ENCODE measurements at places on chromosomes 3 and 15.

GRCh38 chr15:94036156-94036555 lies 195.2 kb upstream of the MCTP2 start:
- no peak for DNase-seq

- DNase-seq: no peak
These were observed 23.0 kb downstream of the HPS3 start for GRCh38 chr3:149152420-149152819.

DNA sequence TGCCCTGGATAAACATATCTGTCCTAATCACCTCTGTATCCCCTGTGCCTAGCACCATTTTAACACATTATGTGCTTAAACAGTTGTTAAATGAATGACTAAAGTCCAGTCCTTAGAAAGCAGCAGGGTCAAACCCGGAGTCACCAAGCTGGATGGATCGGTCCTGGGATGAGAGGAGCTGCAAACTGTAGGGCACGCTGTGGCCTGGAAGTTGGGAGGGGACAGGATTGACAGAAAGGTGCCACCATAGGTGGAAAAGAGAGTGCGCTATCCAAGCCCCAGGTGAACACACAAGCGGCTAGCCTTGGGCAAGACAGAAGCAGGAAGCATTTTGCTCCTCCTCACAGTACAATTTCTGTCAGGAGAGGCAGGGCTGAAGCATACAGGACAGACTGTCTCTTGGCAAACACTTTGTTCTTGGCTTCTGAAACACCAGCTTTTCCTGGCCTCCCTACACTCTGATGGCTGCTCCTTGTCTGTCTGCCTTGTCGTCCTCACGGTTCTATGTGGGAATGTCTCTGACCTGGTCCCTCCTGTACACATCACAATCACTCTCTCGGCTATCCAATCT lies 48.4 kb upstream of the KY start:
- DNase-seq: no peak

GRCh38 chr3:136330900-136331299 lies 80.8 kb downstream of the PCCB start:
- no peak for DNase-seq

DNA sequence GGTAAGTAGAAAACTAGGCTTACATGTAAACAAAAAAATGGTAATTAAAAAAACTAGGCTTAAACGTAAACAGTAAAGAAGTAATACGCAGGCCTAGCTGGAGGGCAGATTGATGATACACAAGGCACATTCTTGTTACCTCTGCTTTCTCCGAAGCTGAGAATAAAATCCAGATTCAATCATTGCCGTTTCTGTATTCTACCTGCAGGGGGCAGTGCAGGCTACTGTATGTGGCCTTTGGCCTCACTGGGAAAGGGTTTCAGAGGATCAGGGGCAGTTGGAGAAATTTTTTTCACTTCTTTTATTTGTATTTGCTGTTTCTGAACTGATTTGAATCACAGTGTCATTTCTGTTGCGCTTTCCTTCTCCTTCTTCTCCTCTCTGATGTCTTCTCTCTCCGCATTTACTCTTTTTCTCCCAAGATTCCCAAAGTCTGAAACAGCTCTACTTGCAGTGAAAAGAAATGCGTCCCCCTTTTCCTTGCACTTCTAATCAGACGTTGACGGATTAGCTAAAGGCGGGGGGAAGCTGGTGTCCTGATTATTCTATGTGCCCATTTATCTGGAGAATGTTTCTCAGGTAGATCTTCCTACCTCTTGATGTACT lies 67.1 kb upstream of the MCTP2 start:
- DNase-seq: peak; percentile 34

- DNase-seq: peak; percentile 30
These were observed 37.0 kb downstream of the TTC23 start for GRCh38 chr15:99212406-99212805.

- no peak for DNase-seq
These were observed 129.1 kb upstream of the ABHD17C start for GRCh38 chr15:80565988-80566387.

GRCh38 chr15:39588531-39589192 lies 7.8 kb downstream of the THBS1 start:
- no peak for DNase-seq

DNA sequence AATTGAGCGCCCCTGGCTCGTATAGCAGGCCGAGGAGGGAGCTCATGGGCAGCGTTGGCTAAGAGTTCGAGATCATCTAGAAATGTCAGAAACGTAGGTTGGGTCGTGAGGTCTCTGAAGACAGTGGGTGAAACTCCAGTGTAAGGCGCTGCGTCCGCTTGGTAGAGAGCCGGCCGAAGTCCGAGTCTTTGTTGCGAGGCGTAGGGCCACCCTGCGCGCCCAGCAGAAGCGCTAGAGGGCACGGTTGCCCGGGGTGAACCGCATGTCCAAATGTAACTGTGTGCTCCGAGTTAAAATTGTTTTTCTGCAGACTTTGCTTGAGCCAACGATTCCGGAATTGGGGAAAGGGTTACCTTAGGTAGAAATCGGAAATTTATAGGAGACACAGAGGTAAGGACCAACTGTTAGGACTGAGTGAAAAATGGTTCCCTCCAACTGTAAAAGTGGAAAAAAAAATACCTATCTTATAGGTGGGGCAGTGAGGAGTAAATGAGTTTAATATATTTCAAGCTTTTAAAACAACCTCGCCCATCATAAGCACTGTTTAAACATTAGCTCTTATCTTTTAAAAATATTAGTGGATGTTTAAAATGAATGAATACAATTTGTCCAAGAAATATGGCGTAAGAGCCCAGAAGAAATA lies 993 bp upstream of the SIAH2 start:
- DNase-seq: peak; percentile 76

GRCh38 chr3:53577506-53577905 lies 83.1 kb downstream of the CACNA1D start:
- DNase-seq: no peak

- no peak for DNase-seq
These were observed 75.1 kb downstream of the LINGO1 start for GRCh38 chr15:77557564-77557963.

- DNase-seq: no peak
These were observed 195.8 kb upstream of the GPR149 start for GRCh38 chr3:154625756-154626155.

- DNase-seq: no peak
These were observed 33.5 kb downstream of the UMPS start for GRCh38 chr3:124763644-124764358.

DNA sequence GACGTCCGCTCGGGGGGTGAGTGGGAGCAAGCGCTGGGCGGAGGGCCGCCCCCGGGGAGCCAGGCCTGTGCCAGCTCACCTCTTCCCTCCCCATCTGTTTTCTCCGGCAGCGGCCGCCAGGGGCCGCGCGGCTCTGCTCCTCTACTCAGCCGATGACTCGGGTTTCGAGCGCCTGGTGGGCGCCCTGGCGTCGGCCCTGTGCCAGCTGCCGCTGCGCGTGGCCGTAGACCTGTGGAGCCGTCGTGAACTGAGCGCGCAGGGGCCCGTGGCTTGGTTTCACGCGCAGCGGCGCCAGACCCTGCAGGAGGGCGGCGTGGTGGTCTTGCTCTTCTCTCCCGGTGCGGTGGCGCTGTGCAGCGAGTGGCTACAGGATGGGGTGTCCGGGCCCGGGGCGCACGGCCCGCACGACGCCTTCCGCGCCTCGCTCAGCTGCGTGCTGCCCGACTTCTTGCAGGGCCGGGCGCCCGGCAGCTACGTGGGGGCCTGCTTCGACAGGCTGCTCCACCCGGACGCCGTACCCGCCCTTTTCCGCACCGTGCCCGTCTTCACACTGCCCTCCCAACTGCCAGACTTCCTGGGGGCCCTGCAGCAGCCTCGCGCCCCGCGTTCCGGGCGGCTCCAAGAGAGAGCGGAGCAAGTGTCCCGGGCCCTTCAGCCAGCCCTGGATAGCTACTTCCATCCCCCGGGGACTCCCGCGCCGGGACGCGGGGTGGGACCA lies 632 bp upstream of the CRELD1 start:
- peak; percentile 90 for DNase-seq

- no peak for DNase-seq
These were observed 733.8 kb upstream of the ALCAM start for GRCh38 chr3:104632947-104633346.

GRCh38 chr3:108287146-108287545 lies 9.2 kb upstream of the HHLA2 start:
- DNase-seq: no peak

- no peak for DNase-seq
These were observed 32.9 kb downstream of the SLC4A7 start for GRCh38 chr3:27451251-27451650.

DNA sequence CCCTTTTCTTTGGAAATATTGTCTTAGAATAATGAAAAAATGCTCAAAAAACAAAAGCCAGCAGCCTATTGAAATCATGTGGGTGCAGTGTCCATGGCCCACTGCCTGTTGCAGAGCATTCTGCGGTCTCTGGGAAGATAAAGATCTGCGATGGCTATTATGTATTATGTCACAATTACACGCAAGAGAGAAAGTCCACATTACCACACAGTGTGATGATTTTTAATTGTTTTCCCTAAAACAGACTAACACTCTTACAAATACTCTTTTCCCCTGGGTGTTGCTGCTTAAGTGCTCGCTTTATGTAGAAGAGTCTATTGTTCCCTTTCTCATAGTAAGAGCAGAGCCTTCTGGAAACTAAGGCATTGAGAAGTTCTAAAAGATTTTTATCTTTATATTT lies 32.2 kb downstream of the SSR3 start:
- DNase-seq: no peak

- DNase-seq: no peak
These were observed 3.2 kb upstream of the RIOX2 start for GRCh38 chr3:97975466-97975865.

- no peak for DNase-seq
These were observed 234.6 kb upstream of the CBLB start for GRCh38 chr3:106103383-106103782.

- no peak for DNase-seq
These were observed 6.3 kb upstream of the RAMAC start for GRCh38 chr15:82979726-82980125.

- DNase-seq: no peak
These were observed 5.3 kb downstream of the RAF1 start for GRCh38 chr3:12658593-12659058.

DNA sequence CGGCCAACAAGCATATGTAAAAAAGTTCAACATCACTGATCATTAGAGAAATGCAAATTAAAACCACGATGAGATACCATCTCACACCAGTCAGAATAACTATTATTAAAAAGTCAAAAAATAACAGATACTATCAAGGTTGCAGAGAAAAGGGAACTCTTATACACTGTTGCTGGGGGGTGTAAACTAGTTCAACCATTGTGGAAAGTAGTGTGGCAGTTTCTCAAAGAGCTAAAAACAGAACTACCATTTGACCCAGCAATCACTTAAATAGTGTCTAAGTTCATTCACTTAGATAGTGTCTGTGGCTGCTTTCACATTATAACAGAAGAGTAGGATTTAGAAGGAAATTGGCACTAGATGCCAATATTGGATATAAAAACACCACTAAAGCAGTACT lies 49.7 kb downstream of the CGGBP1 start:
- no peak for DNase-seq

GRCh38 chr15:68418611-68419161 lies 13.3 kb downstream of the ITGA11 start:
- peak; percentile 60 for DNase-seq

DNA sequence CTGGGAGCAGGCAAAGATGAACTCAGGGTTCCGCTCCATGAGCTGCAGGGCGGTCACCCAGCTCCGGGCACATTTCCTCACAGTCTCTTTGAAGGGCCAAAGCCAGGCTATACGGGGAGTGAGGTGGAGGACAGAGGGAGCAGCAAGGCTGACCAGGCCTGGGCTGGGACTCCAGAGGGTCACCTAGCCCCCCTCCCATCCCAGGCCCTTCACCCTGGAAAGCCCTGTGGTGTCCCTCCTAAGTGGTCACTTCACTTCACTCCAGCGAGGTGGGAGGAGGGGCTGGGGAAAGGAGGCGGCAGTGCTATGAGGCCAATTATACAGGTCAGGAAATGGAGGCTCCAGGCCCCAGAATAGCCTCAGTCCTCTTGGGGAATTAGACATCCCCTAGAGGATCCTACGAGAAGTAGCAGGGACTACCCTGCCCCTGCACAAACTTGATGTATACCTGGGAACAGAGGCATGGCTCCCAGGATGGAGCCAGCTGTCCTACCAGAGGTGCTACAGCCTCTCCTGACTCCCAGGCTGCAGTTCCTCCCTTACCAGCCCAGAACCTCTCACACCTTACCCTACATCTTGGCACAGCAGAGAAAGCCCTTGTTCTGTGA lies 5.7 kb downstream of the MAN2C1 start:
- DNase-seq: no peak

- DNase-seq: no peak
These were observed 97.7 kb upstream of the ATP2B2 start for GRCh38 chr3:10602769-10603768.

DNA sequence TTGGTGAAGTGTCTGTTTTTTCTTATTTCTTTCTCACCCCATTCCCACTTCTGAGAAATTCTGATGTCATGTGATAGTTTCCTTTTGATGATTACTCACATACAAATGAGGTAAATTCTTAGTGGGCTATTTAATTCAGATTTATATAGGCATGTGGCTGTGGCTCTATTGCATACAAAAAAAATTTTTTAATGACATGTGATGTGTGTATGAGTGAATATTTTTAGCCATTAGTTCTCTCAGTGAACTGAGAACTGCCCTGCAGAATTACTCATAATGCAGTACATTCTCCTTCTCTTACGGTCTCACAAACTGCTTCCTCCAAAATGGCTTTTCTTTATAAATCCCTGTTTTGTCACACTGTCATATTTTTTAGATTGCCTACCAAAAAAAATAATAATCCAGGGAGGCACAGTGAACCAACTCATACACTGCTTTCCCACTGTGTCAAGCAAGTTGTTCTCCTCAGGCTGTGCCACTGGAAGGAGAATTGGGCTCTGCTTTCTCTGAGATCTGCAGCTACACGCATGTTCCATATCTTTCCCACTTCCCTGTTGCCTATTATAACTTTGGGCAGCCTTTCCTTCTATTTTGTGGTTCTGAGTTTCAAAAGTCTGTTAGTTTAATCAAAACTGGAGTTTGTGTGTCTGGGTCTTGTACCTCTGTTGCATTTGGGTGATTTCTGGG lies 415.7 kb upstream of the THBS1 start:
- DNase-seq: no peak

GRCh38 chr3:88282528-88283241 lies 132.9 kb downstream of the C3orf38 start:
- DNase-seq: no peak

DNA sequence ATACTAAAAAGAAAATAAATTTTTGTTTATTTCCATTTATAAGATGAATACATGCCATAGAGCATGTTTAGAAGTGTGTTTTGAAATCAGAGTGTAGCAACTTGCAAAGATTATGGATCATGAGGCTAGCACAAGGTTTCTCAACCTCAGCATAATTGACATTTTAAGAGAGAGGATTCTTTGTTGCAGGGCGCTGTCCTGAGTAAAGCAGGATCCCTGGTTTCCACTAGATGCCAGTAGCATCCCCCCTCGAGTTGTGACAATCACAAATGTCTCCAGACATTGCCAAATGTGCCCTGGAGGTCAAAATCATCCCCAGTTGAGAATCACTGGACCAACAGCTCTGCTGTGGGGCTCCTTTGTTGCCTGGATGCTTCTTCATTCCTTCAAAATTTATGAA lies 128.5 kb upstream of the RBMS3 start:
- no peak for DNase-seq
